ENCODE measurements at places on chromosomes 2 and 18.

- no peak for DNase-seq
Observed at GRCh38 chr2:46701152-46701551, 214.5 kb downstream of the MCFD2 start.

DNA sequence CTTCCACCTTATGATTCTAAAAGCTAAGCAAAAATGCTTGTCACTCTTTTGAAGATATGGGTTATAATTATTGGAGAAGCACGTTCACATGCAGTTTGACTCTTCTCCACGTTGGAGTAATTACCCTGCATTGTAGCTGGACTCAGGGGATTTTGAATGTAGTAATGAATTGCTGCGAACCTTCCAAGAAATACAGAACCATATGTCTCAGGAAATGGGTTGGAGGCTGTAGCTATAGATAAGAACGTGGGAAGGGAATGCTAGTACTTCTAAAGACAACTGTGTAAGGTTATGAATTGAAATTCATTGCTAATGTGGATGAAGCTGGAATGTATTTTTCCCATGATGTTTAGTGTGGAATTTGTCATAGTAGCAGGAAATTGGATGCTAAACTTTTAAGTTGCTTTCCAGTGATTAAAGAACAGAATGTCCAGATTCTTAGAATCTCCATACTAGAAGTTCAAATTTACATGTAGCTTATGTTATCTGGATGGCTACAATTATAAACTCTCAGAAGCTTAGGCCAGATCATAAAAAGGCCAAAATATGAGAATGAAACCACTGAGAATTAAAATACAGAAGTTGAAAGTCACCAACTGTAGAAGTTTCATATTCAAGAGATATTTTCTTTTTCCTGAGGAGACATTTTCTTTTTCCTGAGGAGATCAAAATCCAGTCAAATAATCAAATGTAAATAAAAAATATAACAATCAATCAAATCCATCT, 27.3 kb upstream of the SPOPL start:
- no peak for DNase-seq

GRCh38 chr2:220162320-220162719, 534.9 kb downstream of the SLC4A3 start:
- no peak for DNase-seq

- DNase-seq = no peak
Observed at GRCh38 chr2:103289105-103289725, 527.4 kb downstream of the TMEM182 start.

GRCh38 chr2:216149741-216150140, 40.6 kb downstream of the XRCC5 start:
- no peak for DNase-seq

- DNase-seq = no peak
Observed at GRCh38 chr18:24734058-24734457, 273.6 kb downstream of the HRH4 start.

GRCh38 chr2:109342256-109342850, 213.3 kb downstream of the SH3RF3 start:
- no peak for DNase-seq

DNA sequence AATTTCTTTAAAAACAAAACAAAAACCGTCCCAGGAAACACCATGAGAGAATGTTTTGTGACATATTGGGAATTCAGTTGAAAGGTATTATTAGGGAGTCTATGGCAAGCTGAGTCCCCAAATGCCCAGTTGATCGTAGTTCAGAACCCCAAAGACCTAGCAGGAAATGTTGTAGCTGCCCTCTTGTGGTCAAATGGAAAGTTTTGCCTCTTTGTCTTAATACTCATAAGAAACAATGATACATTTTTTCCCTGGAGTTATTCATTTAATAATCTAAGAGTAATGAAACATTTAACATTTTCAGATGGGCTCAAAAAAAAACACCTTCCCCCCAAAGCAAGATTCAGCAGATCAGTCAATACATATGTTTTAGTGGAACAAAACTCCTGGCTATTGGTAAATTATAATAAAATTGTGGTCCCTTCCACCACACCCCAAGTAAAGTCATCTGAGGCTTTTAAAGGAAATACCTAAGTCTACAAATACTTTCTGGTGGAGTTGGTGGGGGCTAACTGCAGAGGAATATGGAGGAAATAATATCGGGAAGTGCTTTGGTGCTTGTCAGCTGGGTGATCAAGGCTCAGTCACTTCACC, 37.8 kb upstream of the EFEMP1 start:
- DNase-seq = no peak

DNA sequence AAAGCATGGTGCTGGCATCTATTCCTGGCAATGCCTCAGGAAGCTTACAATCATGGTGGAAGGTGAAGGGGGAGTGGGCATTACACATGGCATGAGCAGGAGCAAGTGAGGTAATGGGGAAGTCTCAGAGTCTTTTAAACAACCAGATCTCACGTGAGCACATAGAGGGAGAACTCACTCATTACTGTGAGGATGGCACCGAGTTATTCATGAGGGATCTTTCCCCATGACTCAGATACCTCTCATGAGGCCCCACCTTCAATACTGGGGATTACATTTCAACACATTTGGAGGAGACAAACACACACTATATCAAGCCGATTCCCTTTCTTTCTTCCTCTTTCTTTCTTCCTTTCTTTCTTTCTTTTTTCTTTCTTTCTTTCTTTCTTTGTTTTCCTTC, 47.9 kb upstream of the FANCL start:
- no peak for DNase-seq

DNA sequence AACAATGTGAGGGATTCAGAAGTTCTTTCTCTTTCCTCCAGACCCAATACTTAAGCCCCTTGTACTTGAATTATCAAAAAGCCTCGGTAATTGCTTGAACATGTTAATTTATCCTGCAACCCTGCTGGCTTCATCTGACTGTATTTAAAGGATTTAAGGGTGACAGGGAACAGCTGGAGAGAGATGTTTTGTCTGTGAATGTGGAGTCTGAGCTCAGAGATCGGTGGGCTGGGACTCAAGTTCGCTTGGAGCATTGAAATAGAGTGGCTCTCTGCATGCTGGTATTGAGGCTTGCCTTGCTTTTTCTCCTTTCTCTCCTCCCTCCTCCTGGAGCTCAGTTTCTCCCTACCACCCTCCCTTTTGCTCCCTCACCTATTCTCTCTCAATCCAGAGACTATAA, 73.6 kb downstream of the BOD1L2 start:
- DNase-seq = peak; percentile 51

DNA sequence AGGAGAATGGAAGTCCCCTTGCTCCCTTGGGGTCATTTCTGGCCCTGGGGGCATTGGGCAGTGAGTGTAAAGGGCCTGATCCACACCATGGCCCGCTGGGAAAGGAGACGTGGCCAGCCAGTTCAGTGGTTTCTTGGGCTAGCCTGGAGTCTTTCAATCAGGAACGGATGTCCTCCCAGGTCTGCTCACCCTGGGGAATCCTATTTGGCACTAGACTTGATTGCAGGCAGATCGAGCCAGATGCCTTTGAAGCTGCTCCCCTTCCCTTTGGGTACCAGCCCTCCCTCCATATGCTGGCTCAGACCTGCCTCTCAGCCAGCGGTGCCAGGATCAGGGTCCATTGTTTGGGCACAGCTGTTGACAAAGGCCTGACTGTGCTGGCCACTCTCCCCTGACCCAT, 11.0 kb downstream of the FBLN7 start:
- no peak for DNase-seq

- DNase-seq = no peak
Observed at GRCh38 chr2:218975060-218975777, 9.8 kb downstream of the FEV start.

DNA sequence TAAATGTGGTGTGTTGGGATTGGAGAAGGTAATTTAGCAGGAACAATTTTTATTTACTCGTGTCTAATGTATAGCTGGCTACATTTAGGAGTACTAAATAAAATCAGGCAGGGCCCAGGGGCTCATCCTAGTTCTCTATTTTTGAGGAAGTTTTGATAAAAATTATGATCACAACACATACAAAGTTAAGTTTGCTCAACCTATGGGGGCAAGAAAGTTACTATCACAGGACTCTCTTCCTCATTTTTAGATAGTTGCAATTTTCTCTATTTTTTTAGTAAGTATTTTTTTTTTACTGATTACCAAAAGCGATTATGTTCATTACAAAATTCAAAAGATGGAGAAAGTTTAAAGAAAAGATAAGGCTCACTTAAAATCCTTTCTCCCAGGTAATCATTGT, 60.0 kb upstream of the RPE start:
- DNase-seq = no peak

DNA sequence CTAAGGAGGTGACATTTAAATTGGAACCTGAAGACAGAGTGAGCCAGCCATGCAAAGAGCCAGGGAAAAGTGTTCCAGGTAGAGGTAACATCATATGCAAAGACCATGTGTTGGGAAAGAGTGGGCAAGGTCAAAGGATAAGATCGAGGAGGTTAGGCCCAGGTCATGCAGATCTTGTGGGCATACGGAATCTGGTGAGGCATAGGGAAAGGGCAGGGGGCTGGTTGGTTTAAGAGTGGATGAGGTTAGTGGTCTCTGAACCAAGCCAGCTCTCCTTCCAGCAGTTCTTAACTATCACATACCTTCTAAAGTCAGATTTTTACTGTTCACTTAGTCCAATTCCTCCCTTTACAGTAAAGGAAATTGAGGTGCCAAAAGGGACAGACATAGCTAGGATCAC, 3.0 kb downstream of the ANKRD53 start:
- DNase-seq = no peak

GRCh38 chr2:44707945-44708660, 233.4 kb upstream of the SIX3 start:
- no peak for DNase-seq

- DNase-seq = no peak
Observed at GRCh38 chr2:189165656-189166380, 13.7 kb downstream of the COL5A2 start.

- no peak for DNase-seq
Observed at GRCh38 chr2:43406651-43407279, 180.4 kb upstream of the ZFP36L2 start.

- no peak for DNase-seq
Observed at GRCh38 chr2:48122166-48122565, 215.9 kb upstream of the FBXO11 start.

- no peak for DNase-seq
Observed at GRCh38 chr18:10525371-10525691, 496 bp upstream of the NAPG start.
